ENCODE measurements at places on chromosomes 11 and 22.

GRCh38 chr11:46338988-46339666, 8.1 kb upstream of the DGKZ start:
- no peak for DNase-seq

DNA sequence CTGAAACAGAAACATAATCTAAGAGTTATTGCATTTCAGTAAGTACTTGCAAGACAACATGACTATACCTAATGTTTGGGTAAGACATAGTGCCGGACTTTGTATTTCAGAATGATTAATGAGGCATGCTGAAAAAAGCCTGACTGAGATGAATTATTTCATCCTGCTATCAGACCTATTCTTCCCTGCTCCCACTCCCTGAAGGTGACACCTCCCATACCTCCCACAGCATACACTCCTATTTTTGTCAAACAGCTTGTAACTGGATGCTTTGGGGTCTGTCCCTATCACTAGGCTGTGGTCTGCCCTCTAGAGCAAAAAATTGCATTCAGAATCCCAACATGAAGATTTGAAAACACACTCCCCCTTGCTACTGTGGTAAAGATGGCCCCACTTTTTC, 10.9 kb upstream of the SCN3B start:
- DNase-seq: no peak

DNA sequence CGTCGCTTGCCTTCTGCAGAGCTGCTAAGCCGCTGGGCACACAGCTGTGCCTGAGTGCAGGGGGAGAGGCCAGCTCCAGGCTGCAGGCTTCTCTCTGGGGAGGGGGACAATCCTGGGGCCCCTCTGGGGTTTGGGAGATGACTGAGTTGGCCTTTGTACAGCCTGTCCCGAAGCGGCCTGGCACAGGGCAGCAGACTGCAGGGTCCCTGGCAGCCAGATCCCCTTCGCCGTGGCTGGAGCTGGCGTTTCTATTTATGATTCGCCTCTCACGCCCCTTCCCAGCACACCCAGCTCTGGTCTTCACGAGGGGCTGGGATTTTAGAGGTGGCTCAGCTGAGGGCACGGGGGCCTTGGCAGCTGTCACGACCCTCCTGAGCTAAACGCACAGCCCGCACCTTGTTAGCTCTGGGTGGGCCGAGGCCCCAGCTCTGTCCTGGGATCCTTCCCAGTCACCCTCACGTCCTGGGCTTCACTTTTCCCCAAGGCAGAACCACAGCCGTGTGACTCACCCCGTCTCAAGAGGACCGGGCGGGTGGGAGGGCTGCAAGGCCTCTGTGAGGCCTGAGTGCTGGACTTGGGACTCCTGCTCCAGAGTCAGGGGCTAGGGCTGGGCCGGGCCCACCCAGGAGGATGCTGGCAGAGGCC, 18.4 kb downstream of the OSBPL5 start:
- DNase-seq: no peak

DNA sequence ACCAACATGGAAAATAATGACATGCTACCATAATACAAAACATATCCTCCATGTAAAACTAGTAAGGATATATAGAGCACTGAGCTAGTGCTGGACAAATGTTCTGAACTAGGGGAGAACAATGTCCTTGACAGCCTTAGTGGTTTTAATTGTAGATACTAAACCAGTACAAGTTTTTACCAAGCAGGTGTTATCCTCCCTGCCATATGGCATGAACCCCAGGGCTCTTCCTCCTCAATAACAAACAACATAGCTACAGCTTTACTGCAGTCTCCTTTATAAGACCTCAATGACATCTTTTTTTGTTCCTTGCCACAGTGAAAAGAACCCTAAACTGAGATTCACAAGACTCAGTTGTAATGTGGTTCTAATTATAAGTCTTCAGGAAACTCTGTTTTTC, 70.2 kb upstream of the GDPD4 start:
- no peak for DNase-seq

DNA sequence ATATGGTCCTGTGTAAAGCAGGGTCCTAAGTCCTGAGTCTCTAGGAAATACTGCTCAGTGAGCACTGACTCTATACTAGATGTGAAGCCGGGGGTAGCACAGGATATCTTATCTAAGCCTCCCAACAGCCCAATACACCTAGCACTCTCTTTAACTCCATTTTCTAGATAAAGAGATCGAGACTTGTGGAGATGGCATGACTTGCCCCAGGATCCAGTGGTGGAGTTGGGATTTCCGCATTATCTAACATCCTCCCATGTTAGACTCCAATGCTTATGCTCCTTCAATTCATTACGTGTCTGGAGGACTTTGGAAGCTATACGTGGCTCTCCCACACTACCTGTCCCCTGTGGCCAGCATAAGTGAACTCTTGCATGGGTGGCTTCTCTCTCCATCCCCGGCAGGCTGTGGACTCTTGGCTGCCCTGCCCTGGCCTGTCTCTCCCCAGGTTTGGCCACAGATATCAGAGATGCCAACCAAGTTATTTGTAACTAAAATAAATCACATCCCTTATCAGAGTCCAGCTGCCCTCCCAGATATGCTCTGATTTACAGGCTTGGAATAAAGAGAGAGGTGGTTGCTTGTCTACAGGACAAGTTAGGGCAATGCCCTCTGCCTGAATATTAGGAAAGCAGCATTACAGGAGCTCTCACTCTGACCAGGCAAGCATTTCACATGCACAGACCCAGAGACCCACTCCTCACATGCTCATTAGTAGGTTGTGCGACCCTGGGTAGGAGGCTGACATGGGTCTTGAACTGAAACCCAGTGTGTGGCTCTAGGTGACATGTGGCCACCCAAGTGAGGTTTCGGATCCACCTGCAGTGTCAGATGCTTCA, 4.5 kb downstream of the CD44 start:
- DNase-seq: no peak

DNA sequence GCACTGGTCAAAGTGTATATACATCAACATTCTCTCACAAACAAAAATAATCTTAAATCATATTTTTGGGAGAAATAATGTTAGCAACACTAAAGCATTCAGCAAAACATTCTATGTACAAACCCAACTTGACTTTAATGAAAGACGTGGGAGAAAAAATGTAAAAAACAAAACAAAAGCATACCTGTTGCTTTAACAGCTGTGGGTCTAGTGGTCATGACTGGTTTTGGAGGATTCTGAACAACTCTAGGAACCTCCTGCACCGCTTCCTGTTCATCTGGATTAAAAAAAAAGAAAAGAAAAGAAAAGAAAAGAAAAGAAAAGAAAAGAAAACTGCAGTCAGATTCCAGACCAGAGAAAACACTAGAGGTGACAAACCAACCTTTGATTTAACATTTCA, 2.1 kb downstream of the FNBP4 start:
- DNase-seq: no peak

- DNase-seq: no peak
Measured at GRCh38 chr11:125091877-125092664, 19.4 kb downstream of the TMEM218 start.

Measured in activated T-cell treated with anti-CD3 and anti-CD28 coated beads, Interleukin-2, amount 50 U/mL, for 1 hour (primary cell).